ENCODE measurements at places on chromosomes 3 and 15.

- no peak for DNase-seq
These were observed 23.6 kb upstream of the TRIM59 start for GRCh38 chr3:160473221-160473620.

DNA sequence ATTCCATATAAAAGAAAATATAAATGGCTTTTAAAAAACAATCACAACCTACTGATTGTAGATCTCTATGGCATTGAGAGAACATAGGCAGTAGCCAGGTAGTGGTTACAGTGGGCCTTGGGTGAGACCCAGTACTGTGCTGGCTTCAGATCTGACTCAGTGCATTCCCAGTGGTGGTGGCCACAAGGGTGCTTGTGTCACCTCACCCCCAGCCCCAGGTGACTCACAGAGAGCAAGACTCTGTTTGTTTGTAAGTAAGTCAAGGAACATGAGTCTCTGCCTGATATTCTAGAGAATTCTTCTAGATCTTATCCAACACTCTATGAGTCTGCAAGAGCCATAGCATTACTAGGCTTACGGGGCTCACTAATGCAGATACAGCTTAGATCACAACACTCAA lies 118.8 kb upstream of the AZI2 start:
- no peak for DNase-seq

GRCh38 chr3:178845420-178846118 lies 226.0 kb downstream of the ZMAT3 start:
- no peak for DNase-seq

DNA sequence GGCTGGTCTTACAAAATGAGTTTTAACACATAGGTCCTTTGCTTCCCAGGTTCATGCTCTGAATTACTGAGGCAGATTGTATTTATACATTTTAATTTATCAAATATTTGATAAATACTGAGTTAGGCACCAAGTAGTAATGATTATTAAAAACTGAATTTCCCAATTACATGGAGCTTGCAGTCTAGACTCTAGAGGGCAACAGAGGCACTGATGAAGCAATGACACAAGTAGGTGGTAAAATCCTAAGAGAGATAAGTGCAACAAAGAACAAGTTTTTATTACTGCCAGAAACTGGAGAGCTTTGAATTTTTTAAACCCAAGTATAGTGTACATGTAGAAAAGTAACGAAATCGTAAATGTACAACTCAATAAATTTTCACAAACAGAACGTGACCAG lies 406.2 kb upstream of the RARB start:
- no peak for DNase-seq

GRCh38 chr3:65951836-65952505 lies 86.7 kb downstream of the MAGI1 start:
- no peak for DNase-seq

All from NCI-H1930 (cell line).